ENCODE measurements at places on chromosomes 12 and 14.

DNA sequence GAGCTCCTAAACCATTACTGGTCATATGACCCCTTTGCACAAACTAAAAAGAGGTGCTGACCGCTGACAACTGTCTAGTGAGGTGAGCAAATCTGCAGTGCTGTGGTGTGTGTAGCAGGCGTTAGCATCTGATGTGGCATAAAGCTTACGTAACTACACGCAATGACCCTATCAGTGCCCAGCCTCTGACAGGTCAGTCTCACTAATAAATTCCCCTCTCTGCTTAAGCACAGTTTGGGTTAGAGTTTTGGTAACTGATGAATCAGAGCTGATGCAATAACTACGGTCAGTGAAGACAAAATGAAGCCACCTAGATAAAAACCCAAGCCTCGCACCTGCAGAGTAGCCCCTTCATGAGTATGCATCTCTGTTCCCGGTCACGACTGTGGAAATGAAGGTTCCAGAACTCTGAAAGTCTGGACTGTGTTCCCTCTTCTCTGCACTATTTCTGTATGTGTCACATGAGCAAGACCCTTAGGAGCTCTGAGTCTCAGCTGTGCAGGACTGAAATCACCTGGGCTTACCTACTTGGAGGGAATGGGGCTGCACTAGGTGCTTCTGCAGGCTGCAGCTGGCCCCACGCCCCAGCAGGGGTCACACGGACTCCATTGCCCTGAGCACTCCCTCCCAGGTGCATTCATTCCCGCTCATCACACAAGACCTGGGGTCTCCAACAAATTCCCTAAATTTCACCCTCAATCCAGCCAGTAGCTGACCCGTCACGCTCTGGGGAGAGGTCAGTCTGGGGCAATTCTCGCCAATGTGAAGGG, 54.4 kb downstream of the RIMBP2 start:
- DNase-seq: no peak

GRCh38 chr12:922285-922684, 27.2 kb downstream of the RAD52 start:
- DNase-seq: no peak

DNA sequence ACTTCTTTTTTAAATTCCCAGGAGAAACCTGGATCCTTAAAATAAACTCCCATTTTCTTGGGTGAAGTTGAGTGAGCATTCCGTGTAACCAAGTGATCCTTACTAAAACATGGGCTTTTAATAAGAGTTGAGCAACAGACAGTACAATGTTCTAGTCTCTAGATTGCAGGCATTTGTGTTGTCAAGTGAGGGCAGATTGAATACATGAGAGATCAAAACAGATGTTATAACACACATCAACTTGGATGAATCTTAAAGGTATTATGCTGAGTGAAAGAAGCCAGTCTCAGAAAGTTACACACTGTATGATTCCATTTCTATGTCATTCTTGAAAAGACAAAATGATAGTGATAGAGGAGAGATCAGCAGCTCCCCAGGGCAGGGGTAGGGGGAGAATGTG, 213.9 kb upstream of the CCDC196 start:
- DNase-seq: no peak

DNA sequence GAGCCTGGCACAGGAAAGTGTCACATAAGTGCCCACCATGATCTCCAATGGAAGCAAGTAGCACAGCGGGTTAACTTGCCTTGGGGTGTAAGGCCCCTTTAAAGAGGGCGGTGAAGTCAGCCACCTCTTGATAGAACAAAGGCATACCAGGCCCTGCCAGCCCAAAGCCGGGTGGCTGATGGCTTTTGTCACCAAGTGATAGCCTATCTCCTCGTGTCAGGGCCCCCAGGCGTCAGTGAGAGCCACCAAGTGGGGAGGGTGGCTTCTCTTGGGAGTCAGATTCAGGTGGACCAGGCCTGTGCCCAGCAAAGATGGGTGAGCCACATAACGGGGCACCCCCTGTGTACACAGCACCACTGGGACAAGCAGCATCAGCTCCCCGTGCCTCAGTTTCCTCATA, 8.3 kb upstream of the MYL2 start:
- DNase-seq: no peak

GRCh38 chr12:48861111-48861510, 4.6 kb downstream of the RND1 start:
- no peak for DNase-seq
